ENCODE measurements at places on chromosomes 13 and 19.
A peak's percentile ranks its signal among the peaks of the same experiment; 100 is the strongest.

DNA sequence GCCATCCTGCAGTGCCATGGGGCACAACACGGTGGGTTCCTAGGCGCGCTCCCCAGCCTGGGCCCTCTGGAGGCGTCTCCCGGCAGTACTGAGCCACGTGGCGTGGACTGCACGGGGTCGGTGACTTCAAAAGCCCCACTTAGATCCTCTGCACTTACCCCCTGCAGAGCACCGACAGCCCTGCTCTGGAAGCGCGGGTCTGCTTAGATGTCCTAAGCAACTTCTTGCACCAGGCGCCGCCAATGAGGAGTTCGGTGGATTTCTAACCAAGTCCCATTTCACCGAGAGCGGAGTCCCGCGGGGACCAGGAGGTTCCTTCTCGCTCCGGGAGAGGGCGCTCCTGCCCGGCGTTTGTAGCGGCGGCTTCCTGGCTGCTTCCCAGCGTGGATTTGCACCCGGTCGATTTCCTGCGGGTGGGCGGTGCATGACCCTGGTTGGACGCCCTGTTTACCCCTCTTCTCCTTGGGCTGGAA lies 25.2 kb upstream of the ZNF845 start:
- DNase-seq = no peak

DNA sequence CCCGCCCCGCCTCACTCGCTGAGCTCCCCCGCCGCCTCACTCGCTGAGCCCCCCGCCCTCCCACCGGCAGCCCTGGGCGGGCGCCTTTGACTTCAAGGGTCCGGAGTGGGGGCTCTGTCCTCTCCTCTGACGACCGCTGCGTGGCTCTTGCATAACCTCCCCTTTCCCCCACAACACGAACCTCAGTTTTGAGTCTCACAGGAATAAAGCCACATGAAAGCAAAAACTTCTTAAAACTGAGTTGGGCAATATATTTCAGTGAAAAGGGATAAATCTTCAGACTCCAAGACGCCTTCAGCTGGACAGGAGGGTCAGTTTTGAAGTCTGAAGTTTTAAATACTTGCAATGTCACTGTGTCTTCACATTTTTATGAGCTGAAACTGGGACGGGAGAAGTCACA lies 70.6 kb upstream of the C13orf46 start:
- no peak for DNase-seq

DNA sequence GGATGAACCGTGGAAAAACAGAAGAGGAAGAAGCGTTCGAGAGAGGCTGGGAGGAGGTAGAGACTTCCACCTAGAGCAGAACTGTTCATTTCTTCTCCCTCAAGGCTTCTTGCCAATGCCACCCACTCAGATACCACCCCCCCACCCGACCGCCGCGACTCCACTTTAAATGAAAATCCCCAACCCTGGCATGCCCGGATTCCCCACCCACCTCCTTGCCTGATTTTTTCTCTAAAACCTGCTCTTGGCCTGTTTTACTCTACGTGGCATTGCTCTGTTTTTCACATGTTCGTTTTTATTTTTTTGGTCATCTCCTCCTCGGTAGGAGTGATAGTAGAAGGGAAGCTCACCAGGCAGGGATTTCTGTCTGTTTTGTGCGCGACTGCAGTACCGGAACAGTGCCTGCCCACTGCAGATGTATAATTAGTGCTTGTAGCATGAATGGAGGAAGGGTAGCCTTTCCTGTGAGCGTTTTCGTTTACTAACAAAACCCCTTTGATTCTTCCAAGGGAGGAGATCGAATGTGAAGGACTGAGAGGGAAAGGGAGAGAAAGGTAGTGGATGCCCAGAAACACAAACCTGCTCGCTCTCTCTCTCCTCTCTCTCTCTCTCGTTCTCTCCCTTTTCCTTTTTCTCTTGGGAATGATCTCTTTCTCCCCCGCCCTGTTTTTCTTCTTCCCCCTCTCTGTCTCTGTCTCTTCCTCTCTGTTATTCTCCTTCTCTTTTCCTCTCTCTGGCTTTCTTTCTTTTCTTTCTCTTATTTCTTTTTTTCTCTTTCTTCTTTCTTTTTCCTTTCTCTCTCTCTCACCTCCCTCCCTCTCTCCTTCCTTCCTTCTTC lies 2.2 kb downstream of the CD70 start:
- DNase-seq = peak; percentile 14

- DNase-seq = no peak
These were observed 165.2 kb downstream of the TDRD3 start for GRCh38 chr13:60562096-60562780.

GRCh38 chr13:110154410-110154933 lies 152.5 kb downstream of the COL4A1 start:
- no peak for DNase-seq

DNA sequence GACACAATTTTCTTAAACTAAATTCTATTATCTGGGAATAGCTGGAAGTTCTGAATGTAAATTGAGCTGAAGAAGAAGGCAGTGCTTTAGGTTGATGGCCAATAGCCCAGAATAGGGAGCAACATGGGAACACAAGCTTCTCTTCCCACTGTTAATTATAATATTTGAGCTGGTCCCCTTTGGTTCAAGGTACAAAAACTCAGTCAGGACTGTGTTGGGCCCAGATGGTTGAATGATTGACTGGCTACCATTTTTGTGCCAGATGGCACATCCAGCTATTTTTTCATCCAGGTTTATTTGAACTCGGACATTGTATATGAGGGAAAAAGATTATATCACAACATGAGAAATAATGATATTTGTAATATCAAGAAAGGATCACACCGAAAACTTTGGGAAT lies 458.9 kb downstream of the SLITRK1 start:
- DNase-seq = no peak

DNA sequence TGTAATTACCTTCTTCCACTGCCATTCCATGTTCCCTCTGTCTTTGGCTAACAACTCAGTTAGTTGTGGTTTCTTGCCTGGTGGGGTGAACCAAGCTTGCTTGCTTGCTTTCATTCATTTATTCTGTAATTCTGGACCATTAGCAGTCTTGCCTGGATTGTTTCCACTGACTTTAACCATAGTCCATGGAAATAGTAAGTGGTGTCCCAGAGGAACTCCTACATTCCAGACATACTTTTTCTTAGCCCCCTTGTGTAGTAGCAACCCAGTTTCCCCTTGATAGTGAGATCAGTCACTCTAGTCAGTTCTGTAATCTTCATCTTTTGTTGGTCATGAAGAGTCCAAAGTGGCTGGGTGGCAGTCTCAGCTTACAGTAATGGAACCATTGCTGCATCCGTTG lies 23.2 kb downstream of the PDS5B start:
- DNase-seq = peak; percentile 71

DNA sequence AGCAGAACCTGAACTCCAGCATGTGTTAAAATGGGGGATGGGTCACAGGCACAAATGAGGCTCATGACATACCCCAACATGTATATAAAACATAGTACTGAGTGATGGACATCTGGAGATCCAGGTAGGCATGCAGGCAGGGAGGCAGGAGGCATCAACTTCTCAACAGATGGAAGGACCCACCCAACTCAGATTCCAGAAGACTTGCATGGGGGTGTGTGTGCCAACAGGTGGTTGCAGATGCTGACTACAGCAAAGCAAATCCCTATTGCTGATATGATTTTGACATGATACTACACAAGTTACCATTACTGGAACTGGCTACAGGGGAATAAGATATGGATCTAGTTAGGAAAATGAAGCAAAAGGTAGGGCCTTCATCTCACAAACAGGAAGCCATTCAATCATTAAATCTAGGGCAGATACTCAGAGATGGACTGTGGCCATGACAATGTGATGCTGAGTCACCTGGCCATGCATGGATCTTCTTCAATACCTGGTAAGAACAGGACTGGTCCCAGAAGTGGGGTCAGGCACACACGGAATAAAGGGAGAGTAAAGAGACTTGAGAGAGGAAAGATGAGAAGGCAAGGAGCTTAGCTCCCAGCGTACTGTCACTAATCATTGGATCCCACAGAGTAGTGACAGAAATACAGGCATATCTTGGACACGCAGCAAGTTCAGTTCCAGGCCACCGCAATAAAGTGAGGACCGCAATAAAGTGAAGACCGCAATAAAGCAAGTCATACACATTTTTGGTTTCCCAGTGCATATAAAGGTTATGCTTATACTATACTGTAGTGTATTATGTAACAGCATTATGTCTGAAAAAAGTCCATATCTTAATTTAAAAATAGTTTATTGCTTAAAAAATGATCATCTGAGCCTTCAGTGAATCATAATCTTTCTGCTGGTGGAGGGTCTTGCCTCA lies 91.3 kb downstream of the USP12 start:
- no peak for DNase-seq

DNA sequence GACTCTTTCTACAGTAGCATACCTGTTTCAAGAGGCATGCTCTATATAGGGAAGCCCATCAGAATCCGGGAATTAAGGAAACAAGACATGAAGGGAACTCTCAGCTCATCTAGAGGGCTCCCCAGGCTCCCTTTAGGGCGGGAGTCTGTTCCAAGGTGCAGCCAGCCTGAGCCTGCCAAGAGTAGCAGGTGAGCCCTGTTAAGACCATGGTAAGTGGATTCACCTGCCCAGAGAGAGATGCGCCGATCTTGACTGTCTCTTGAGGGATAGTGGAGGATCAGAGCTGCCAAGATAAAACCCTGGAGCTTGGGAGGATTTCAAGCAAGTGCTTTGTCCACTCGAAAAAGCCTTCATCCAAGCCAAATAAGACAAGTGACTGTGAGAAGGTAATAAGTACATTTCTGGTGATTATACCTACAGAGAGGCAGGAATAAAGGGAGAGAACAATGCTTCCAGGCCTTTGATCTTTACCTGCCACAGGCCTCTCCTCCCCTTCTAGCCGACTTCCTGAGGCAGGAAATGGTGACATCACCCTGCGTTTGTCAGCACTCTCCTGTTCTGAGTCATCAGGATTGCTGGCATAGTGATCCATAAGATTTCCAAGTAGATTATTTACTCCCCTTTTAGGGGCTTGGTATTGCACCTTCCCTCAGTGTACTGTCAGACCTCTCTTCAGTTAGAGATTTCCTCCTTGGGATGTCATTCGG lies 31.5 kb downstream of the KLF5 start:
- peak; percentile 84 for DNase-seq

- DNase-seq = peak; percentile 44
These were observed 469 bp downstream of the ABHD17A start for GRCh38 chr19:1884719-1885334.

GRCh38 chr19:33167438-33167837 lies 26.7 kb upstream of the LRP3 start:
- DNase-seq = no peak

DNA sequence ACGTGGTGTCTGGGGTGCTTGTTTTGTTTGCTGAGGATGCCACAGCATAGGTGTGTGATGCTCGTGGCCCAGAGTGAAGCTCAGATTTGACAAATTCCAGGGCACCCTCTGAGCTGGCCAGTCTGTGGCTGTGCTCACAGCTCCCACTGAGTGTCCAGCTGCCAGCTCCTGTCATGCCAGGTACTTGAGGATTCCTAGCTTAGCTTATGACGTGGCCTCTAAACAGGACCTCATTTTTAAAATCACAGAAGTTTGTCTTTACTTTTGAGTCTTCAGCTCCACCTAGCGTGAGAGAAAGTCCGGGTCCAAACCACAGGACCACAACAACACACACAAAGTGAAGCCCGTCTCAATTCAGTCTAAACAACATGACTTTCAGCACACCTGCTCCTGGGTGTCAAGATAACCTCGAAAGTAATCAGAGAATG lies 117.3 kb downstream of the RAB20 start:
- peak; percentile 55 for DNase-seq

DNA sequence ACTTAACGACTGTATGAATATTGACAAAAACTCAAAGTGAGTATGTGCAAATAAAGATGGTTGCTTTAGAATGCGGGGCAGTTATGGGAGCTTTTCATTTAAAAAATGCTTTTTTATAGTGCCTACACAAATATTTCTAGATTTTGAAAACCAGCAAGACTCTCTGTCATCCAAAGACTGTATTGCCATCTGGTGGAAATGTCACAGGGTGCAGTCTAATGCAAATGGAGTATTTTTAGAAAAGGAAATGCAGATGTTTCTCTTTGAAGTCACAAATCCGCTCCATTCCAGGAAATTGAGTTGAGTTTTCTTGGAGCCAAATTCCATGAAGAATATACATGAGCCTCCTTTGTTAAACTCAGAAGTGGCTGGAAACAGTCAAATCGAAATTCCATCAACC lies 2.3 kb upstream of the C1QTNF9B start:
- peak; percentile 26 for DNase-seq

GRCh38 chr19:41969772-41970458 lies 10.8 kb upstream of the RABAC1 start:
- no peak for DNase-seq

DNA sequence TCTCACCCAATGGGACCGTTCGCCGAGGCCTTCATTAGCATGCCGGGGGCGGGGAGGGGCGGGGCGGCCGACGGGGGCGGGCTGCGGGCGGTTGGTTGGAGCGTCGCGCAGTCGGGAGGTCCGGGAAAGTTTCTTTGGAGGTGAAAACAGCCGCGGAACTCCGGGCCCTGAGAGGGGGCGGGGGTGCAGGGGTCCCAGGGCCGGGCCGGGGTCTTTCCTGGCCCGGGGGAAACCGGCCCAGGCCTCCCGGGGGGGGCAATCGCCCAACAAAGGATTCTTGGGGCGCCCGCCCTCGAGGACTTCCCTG lies at the start of gene HMG20B:
TSS of gene HMG20B (plus strand) at position 90 of the 307 bp plus-strand sequence. CDS start 366 bp downstream, outside the sequence.
- no peak for DNase-seq

- no peak for DNase-seq
These were observed 37.9 kb downstream of the KDM4B start for GRCh38 chr19:5006821-5007220.

DNA sequence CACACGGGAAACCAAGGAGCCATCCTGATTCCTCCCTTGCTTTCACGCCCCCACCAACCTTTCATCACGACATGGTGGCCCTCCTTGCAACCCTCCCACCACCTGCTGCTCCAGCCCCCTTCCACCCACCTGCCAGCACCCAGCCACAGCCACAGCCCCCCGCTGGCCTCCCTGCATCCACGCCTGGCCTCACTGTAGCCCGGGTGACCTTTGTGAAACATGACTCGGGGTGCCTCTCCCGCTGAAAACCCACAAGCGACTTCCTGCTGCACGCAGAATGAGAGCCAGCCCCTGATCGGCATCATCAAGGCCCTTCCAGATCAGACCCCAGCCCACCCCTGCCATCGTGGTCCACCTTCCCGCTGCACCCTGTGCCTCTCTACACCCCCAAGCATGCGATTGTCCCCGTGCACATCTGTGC lies 14.9 kb downstream of the POP4 start:
- no peak for DNase-seq

GRCh38 chr19:46842791-46843190 lies 7.9 kb downstream of the AP2S1 start:
- no peak for DNase-seq

DNA sequence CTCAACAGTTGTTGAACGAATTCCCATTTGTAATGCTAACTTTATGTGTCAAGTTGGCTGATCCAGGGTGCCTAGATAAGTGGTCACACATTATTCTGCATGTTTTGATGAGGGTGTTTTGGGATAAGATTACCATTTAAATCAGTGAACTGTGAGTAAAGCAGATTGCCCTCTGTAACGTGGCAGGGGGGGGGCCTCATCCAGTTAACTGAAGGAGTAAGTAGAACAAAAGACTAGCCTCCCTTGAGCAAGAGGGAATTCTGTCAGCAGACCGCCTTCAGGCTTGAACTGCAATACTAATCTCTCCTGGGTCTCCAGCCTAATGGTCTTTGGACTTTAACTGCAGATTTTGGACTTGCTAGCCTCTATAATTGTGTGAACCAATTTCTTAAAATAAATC lies 4.2 kb upstream of the TEX30 start:
- DNase-seq = no peak

GRCh38 chr13:114142640-114143490 lies 10.4 kb upstream of the RASA3 start:
- DNase-seq = no peak

GRCh38 chr13:95253033-95253432 lies 48.2 kb downstream of the ABCC4 start:
- no peak for DNase-seq

- no peak for DNase-seq
These were observed 101.2 kb upstream of the MBNL2 start for GRCh38 chr13:97120976-97121375.
